ENCODE measurements at places on chromosomes 4 and X.

DNA sequence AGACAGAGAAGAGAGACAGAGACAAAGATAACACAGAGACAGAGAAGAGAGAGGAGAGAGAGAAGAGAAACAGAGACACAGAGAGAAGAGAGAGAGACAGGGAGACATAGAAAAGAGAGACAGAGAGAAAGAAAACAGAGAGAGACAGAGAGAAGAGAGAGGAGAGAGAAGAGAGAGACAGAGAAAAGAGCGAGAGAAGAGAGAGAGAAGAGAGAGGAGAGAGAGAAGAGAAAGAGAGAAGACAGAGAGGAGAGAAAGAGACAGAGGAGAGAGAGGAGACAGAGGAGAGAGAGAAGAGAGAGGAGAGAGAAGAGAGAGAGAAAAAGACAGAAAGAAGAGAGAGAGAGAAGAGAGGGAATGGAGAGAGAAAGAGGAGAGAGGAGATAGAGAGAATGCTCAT, 601.1 kb upstream of the PRKX start:
- no peak for DNase-seq

- no peak for DNase-seq
Observed at GRCh38 chr4:168713253-168713652, 216.4 kb downstream of the PALLD start.

DNA sequence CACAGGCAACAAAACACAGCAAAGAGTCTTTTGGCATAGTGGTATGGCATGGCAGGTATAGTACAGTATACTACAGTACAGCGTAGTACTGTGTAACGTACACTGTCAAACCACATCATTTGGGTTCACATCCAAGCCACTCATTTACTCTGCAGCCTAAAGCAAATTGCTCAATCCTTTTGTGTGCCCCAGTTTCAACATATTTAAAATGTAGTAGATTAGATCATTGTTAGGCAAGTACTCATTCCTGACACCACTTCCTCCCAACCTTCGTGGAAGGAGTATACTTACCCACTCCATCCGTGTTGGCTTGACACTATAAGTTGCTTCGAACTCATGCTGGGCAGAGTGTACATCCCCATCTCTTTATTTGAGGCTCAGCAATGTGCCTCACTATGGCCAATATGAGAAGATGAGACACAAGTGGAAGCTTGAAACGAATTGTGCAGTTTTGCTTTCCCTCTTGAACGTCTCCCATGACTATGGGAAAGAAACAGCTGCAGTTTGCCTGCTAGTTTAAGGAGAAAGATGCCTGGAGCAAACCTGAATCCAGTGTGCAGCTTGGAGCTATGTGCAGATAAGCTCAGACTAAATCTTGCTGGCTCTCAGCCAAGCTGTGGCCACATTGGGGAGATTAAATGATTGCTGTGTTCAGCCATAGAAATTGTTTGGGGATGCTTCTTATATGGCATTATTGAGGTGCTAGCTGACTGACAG, 85.7 kb upstream of the TBL1X start:
- DNase-seq: no peak

- no peak for DNase-seq
Observed at GRCh38 chrX:153865321-153865580, 20.7 kb downstream of the L1CAM start.

All from retina (tissue), 1 donor.